Activated naive CD4-positive, alpha-beta T cell treated with anti-CD3 and anti-CD28 coated beads, Interleukin-2, amount 50 U/mL, for 16 hours (primary cell): ENCODE measurements at places on chromosomes 16 and 17.

DNA sequence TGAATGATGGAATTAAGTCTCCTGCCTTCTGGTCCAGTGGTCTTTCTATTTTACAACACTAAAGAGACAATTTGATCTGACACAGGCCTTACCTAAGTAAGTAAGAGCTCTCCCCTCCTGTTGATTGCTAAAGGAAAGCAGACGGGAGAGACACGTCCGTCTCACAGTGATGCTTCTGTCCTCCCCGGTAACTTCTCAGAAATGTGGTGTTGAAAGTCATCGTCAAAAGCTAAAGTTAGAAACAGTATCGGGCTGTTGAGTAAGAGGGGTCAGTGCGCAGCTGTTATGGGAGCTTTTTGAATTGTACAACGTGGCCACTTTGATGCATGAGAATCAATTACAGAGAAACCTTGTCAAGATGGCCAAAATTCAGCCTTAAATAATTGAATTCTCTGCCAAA lies 1.9 kb upstream of the RBFOX1 start:
- no peak for DNase-seq

- no peak for DNase-seq
Observed at GRCh38 chr17:73430848-73431247, 119.0 kb upstream of the CDC42EP4 start.

DNA sequence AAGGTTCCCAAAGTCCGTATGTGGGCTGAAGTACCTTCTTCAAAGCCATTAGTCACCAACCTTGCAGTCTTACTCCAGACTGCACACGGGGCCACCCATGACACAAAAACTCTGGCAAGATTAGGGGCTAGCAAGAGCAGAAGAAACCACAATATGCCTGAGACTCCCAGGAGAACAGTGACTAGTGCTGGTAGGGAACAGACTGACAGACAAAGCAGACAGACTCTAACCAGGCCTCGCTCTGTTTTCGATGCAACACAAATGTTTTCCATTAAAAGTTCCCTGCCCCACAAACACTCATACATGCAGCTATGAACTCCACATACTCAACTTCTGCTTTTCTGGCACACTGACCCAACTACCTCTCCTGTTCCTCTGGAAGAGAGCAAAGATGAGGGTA lies 102.2 kb downstream of the HIC1 start:
- no peak for DNase-seq

DNA sequence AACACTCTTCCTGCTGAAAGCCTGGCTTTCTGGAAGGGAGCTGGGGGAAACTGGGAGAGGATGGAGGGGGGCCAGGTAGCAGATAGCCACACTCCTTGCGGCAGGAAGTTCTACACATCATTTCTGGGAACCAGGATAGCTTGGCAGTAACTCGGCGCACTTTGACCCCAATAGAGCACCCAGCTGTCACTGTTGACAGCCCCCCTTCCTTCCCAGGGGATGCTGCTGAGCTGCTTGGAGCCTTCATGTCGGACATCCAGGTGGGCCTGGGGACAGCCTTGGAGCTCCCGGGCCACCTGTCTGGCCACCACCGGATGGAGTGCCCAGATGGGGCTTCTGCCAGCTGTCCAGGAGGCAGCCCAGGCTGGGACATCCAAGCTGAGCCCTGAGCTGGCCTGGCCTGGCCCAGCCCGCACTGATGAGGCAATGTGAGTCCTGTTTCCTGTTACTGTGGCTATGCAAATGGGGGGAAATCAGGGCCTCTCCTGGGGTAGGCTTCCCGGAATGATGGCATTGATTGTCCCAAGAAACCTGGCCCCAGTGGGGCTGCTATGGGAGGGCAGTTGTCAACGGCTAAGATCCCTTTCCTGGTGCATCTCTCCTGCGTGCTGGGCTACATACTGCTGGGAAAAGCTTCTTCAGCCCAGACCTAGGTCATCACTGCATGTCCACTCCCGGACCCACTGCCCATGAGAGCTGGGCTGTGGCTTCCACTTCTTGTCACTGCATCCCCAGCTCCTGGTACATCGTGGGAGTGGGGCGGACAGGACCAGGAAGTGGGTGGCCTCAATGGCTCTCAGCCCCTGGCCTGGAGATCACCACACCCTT lies 50.0 kb downstream of the SOCS1 start:
- no peak for DNase-seq

DNA sequence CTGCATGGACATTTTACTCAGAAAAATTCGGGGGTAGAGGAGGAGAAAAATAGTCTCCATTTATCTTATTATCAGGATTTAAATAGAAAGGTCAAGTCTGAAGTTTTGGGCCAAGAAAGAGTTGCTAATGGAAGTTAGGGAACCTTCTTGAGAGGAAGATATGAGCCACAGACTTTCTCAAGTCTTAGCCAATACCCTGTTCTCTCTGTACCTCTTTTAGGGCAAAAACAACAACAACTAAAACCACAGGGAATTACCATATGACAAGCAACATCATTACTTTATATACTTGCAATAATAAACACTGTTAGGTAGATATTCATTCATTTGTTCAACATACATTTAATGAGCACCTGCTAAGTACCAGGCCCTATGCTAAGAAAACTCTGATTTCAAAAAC lies 282.2 kb upstream of the CDH5 start:
- DNase-seq, result no peak

- no peak for DNase-seq
Observed at GRCh38 chr17:8264320-8264719, 15.2 kb downstream of the PFAS start.

- no peak for DNase-seq
Observed at GRCh38 chr16:65572156-65572555, 450.3 kb upstream of the CDH11 start.

GRCh38 chr16:4058386-4058785 lies 57.9 kb downstream of the ADCY9 start:
- DNase-seq, result no peak

- DNase-seq, result no peak
Observed at GRCh38 chr17:79671085-79671694, 59.6 kb upstream of the ENPP7 start.

- DNase-seq, result no peak
Observed at GRCh38 chr17:82645516-82645915, 2.7 kb downstream of the WDR45B start.

DNA sequence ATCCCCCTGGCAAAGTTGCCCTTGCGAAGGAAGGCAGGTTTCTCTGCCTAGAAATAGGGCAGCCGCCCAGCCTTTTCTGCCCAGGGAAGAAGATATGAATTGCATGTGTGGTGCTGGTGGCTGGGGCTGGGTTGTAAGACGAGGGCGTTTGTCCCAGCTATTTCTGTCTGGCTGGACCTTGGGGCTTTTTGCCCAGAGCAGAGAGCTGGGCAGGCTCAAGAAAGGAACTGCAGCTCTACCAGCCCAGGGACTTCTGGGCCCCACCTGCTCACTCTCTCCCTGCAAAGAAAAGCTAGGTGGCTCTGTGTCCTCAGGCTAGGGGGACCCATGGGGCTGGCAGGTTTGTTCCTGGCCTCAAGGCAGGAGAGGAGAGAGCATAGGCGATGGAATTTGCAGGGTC lies 586 bp downstream of the CACNG1 start:
- DNase-seq, result no peak

GRCh38 chr16:68539711-68540239 lies 684 bp downstream of the ZFP90 start:
- DNase-seq, result no peak

DNA sequence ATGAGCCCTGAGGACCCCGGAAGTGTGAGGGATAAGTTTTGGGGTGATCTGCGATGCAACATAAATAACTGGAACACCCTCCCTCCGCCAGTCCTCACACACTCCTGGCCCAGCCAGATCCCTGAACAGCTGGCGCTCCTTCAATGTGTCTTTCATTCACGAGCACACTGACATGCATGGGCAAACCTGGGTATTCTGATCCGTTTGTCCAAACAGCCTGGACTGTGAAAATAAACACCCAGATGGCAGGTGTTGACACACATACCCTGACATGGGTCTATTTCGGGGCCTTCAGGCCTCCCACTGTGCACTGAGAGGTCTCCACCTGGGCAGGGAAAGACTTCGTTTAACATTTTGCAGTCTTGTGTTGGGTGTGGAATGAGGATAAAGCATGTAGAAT lies 3.0 kb upstream of the CPNE2 start:
- no peak for DNase-seq

DNA sequence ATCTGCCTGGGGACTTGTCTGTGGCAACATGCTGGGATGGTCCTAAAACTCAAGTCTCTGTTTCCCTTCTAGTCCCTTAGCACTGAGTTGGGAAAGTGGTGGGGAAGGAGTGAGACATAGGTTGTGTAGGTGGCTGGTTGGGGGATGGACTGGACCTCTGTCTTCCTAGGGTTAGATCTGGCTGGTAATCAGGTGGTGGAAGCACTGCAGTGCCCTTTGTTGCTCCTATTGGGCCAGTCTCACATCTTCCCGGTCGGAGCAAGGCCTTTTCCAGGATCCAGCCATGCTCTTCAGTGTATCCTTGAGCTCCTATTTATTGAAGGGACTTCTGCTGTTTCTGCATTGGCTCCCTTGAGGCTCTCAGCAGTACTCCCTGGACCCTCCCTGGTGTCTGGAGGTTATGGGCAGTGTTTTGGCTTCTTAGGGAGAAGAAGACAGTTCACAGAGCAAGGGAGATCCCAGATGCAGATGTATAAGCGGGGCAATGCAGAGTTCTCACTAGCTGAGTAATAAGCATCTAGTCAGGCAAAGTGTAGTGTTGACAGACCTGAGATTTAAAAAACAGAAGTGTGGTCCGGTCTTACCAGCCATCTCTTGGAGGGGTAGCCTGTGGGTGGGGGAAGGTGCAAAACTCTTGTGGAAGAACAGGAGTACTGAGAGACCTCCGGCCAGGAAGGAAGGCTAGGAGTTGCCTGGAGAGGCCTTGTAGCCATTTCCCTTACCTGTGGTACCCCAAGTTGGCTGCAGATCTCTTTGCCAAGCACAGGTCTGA lies 1.3 kb upstream of the NUTF2 start:
- no peak for DNase-seq

- no peak for DNase-seq
Observed at GRCh38 chr17:73550556-73550955, 93.7 kb downstream of the SDK2 start.

GRCh38 chr16:79286646-79287423 lies 313.7 kb downstream of the MAF start:
- DNase-seq, result no peak

- no peak for DNase-seq
Observed at GRCh38 chr16:7763111-7763510, 430.5 kb downstream of the RBFOX1 start.

GRCh38 chr16:73149334-73149733 lies 101.4 kb upstream of the ZFHX3 start:
- no peak for DNase-seq

DNA sequence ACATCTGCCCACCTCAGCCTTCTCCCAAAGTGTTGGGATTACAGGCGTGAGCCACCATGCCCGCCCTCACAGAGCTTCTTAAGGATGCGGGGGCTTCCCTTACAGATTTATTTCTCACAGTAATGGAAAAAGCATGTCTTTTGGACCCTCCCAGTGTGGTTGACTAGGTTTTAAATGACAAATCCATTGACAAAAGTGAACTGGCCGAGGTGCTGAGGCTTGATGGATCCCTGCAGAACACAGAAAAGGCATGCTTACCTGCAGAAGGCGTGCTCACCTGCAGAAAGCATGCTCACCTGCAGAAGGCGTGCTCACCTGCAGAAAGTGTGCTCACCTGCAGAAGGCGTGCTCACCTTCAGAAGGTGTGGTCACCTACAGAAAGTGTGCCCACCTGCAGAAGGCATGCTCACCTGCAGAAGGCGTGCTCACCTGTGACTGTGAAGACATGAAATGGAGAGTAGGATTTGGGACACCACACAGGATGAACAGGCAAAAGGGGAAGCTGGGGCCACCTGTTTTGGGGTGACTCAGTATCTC lies 15.1 kb upstream of the BBS2 start:
- no peak for DNase-seq
